ENCODE measurements at places on chromosomes 4 and X.
A peak's percentile ranks its signal among the peaks of the same experiment; 100 is the strongest.

DNA sequence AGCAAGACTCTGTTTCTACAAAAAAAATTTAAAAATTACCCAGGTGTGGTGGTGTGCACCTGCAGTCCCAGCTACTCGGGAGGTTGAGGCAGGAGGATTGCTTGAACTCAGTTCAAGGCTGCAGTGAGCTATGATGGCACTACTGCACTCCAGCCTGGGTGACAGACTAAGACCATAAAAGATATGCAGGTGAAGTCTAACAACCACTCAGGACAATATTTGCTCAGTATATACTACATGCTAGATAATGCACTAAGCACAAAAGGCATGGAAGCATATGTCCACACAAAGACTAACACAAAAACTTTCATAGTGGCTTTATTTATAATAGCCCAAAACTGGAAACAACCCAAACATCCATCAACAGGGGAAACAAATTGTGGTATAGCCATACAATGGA is 57.7 kb upstream of the TXK start:
- DNase-seq, result no peak

DNA sequence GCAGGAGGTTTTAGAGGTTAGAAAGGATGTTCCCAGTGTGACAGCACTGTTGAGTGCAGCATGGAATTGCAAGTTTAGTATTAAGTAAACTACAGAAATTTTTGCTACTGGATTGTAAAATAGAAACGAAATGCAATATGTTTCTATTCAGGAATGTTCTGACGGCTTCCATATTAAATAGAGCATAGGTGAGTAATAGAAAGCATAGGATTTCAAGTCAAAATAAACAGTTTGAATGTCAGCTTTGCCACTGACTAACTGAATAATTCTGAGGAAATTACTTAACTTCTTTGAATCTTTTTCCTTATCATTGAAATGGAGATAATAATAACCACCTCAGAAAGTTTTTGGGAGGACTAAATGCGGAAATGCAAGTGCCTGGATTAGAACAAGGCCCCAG is 331.9 kb upstream of the GK2 start:
- no peak for DNase-seq

DNA sequence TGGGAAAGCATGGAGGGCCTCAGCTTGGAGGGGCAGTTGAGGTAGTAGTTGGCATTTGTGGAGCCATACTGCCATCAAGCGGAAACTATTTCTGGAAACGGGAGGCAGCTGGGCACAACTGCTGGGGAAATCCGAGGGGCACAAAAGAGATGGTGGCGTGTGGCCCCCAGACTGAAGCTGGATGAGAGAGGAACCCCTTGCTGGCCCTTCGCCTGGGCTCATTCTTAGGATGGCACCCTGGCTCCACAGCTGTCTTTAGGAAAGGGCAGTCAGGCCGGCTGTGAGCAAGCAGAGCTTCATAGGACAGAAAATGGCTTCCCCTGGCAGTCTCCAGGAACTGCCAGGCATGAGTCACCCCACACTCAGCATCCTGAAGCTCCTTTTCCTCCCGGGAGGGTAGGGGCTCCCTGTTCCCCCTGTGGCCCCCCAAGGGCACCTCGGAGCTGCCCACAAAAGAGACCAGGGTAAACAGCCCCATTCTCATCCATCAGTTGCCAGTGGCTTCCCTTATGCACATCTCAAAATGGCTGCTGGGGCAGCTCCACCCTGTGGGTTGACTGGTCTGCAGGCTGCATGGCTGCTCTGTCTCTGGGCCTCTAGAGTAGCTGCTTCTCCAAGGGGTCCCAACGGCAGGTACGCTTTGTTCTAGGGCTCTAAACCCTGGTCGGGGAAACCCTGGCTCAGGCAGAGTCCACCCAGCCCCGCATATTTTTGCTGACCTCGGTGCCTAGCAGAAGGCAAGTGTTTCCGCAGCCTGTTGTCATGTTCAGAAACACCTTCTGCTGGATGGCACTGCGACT is 64.7 kb downstream of the NBDY start:
- DNase-seq, result no peak

- DNase-seq, result no peak
Observed at GRCh38 chrX:137034508-137034872, 695 bp upstream of the GPR101 start.

- DNase-seq, result no peak
Observed at GRCh38 chrX:105820247-105820646, 2.1 kb upstream of the NRK start.

GRCh38 chr4:158003212-158003611 is 169.6 kb downstream of the GASK1B start:
- no peak for DNase-seq

DNA sequence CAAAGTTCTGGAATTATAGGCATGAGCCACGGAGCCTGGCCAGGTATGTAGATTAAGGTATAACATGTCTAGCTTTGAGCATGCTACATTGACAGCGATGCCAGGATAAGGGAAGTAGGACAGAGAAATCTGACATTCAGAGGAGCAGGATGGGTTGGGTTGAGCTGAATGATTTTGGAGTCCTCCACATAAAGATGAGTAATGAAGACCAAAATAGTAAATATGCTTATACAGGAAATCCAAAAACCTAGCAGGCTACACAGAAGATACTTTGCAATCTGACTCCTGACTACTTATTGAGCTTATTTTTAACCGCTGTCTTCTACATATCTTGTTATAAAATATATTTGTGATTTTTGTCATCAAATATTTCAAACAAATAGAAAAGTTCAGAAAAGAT is 69.7 kb downstream of the PDGFC start:
- DNase-seq, result no peak

GRCh38 chr4:84892950-84893349 is 73.5 kb downstream of the WDFY3 start:
- DNase-seq, result no peak

DNA sequence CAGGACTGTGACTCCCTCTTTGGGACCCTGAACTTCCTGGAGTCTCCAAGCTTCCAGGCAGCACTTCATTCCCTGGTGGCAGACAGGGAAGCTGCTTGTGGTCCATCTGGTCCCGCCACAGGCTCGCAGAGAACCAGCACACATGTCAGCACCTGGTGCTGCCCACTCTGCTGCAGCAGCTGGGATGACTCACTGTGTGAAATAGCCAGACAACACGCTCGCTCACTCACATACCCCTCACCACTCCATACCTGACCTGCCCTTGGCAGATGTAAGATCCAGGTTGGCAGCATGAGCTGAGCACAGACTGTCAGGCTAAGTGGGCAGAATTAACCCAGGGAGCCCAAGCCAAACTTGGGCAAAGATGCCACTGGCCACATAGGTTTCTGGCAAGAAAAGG is 613.5 kb downstream of the PCDH18 start:
- no peak for DNase-seq

- DNase-seq, result no peak
Observed at GRCh38 chr4:142274137-142274536, 572.0 kb downstream of the INPP4B start.

DNA sequence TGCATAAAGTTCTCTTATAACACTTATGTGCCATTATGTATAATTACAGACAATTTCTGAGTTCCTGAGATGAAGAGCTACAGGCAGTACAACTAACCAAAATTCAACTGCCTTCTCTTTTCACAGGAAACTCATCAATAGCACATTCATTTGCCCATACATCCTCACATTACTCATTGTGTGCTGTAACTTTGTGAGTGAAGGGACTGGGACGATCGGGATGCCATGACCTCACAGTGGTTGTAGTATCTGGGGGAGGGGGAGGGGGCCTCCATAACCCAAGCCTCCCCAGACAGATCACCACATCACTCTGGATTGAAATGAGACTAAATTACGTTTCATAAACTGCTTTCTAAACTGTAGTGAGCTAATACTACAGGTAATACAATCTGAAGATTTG is 60.7 kb downstream of the ABCG2 start:
- no peak for DNase-seq

DNA sequence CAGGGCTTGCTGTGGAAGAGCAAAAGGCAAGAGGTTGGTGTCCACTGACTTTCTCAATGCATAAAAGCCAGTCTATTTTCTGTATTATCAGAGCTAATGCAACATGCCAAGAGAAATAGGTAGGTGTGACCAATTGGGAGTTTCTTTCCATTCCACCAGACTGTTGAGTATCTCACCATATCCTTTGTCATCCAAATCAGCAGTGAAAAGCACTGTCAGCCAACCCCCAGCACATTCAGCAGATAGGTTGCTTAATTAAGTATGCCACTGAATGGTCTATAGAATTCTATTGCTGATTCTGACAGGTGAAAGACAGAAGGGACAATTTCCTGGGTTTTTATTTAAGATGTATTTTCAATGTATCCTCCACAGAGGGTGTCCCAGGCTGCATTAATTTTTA is 139.8 kb downstream of the HS6ST2 start:
- DNase-seq, result no peak

- DNase-seq, result no peak
Observed at GRCh38 chr4:159012381-159012780, 90.5 kb upstream of the RAPGEF2 start.

DNA sequence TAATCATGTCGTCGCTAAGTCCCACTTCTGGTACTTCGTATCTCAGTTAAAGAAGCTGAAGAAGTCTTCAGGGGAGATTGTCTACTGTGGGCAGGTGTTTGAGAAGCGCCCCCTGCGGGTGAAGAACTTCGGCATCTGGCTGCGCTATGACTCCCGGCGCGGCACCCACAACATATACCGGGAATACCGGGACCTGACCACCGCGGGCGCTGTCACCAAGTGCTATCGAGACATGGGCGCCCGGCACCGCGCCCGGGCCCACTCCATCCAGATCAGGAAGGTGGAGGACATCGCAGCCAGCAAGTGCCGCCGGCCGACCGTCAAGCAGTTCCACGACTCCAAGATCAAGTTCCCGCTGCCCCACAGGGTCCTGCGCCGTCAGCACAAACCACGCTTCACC is 11.3 kb downstream of the PNCK start:
- DNase-seq, result peak; percentile 38

DNA sequence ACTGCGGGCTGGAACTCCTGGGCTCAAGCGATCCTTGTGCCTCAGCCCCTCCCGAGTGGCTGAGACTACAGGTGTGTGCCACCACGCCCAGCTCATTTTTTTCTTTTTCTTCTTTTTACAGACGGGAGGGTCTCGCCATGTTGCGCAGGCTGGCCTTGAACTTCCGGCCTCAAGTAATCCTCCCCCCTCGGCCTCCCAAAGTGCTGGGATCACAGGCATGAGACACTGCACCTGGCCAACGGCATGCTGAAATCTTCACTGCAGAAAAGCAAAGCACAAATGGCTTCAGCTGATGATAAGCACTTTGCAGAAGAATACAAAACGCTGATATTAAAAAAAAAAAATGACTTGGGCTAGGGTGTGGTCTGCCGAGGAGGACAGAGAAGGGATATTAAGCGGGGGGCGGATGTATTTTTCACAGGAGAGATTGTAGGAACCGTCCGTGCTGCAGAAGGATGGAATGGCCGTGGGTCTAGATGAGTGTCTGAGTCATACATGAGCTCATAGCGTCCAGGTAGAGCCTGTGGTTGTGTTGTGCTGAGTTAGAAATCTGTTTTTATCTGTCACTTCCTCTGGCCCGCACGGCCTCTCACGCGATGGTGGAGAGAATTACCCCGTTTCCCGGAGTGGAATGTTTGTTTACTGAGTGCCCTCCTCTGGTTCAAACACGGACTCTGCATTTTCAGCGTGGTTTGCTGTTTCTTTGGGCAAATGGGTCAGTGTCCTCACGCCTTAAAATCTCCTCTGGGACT is 8.5 kb upstream of the AKAP17A start:
- DNase-seq, result no peak

DNA sequence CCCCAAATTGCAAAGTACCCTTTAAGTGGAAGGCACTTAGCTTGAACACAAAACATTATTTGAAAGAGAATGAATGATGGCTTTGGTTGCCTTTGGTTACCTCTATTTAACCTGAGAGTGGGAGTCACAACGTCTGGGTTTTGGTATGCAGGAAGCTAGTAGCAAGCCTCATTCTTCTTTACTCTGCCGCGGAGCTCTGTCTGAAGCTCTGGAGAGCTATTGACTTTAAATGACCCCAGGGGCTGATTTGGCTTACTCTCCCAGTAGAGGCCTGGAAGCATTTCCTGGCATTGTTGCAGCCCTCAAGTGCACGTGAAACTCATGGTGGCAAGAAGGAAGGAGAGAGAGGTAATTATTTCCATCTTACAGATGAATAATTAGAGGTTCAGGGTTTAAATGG is 81.8 kb upstream of the MAGEA4 start:
- DNase-seq, result no peak
